CD4-positive, alpha-beta T cell (primary cell): ENCODE measurements at places on chromosomes 11 and 22.

- peak; percentile 36 for DNase-seq
Measured at GRCh38 chr11:75583718-75584658, 21.9 kb downstream of the SERPINH1 start.

DNA sequence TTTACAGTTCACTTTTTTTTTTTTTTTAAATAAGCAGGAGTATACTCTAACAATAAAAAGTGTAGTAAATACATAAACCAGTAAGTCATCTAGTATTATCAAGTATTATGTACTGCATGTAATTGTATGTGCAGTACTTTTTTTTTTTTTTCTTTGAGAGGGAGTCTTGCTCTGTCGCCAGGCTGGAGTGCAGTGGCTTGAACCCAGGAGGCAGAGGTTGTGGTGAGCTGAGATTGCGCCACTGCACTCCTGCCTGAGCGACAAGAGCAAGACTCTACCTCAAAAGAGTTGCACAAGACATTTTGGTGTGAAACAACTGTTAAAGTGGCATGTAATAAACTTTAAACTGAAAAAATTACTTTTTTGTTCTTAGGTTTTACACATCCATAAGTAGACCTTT lies 16.7 kb downstream of the BCL2L13 start:
- no peak for DNase-seq

GRCh38 chr22:32389685-32390084 lies 22.4 kb downstream of the RTCB start:
- no peak for DNase-seq

DNA sequence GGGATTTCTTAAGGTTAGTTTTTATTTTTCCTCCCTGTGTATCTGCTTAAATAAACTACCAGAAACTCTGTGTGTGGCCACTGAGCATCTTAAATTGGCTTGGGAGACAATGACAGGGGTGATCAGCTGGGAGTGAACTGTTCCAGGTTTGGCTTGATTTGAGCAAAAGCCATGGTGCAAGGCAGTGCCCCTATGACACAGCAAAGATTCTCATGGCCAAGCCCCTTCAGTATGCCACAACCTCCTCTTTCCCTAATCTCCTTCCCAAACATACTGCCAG lies 370.5 kb downstream of the SOX6 start:
- no peak for DNase-seq

DNA sequence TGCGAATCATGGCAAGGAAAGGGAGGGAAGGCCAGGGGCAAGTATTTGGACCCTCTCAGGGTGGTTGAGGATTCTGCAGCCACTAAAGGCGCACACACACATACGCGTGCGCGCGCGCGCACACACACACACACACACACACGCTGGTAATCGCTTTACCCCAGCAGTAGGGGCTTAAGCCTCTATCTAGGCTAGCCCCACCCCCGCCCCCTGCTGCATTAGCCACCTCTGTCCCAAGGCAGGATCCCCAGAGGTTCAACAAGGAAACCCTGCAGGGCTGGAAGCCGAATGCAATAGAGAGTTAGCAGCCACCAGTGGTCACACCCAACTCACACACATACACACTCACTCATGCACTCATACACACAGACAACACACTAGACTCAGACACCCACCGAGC lies 28.6 kb upstream of the ELFN2 start:
- DNase-seq = no peak

GRCh38 chr11:130761560-130762220 lies 154.6 kb downstream of the SNX19 start:
- DNase-seq = no peak

DNA sequence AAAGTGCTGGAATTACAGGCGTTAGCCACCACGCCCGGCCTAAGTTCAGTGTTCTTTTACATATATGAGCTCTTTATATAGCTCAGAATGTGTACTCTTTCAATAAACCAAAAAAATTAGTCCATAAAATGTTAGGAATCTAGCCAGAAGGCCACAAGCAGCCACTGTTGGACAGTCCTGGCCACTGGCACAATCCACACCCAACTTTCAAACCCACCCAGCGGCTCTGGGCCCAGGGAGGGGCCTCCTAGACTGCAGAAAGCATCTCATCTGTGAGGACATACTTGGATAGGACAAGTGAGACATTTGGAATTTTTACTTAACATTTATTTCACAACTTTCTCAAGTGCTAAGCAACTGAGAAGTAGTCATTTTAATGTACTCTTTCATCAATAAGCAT lies 6.4 kb downstream of the PACSIN2 start:
- no peak for DNase-seq

GRCh38 chr11:104161751-104162450 lies 2.0 kb downstream of the PDGFD start:
- DNase-seq = no peak

DNA sequence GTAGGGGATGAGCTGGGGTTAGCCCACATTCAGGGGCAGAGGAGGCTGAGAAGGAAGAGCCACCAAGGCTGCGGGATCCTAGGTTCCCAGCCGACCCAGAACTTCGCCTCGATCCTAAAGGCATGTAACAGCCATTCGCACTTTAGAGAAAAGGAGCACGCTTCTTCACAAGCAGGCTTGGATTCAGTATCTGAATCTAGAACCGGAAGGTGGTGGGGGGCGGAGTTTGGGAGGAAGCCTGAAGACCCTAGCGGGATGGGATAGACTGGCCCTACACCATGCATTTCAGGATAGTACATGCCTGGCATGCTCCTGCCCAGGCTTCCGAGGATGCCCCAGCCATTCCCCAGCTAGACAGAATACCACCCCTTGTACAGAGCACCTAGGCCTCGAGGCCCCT lies 4.4 kb downstream of the SCARF2 start:
- no peak for DNase-seq

DNA sequence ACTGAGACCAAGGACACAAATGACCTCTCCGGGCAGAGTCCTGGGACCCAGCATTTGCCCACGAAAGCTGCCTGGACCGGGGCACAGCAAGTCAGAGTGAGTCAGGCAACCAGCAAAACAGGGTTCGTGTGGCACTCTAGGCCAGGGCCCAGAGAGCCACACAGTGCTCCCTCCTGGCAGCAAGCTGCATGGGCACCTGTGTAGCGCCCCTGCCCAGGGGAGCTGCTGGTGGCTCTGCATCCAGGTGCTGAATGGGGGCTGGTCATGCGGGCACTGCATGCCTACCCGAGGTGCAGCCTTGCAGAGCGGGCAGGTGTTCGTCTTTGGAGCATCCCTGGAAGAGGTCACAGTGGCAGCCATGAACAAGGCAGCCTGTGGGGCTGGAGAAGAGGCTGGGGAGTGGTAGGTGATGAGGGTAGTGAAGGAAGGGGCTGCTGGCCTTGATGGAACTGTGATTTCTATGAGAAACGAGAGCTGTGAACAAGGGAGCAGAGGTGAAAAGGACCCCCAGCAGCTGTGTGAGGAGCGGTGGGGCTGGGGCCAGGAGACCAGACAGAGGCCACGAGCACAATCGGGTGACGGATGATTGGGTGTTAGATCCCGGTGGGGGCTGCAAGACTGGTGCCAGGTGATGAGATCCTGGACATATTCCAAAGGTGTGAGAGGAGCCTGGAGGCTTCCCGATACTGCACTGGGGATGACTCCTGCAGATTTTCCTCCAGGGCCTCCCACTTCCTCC lies 63.3 kb downstream of the DGCR2 start:
- no peak for DNase-seq

GRCh38 chr11:77093987-77094840 lies 8.4 kb upstream of the OMP start:
- no peak for DNase-seq

DNA sequence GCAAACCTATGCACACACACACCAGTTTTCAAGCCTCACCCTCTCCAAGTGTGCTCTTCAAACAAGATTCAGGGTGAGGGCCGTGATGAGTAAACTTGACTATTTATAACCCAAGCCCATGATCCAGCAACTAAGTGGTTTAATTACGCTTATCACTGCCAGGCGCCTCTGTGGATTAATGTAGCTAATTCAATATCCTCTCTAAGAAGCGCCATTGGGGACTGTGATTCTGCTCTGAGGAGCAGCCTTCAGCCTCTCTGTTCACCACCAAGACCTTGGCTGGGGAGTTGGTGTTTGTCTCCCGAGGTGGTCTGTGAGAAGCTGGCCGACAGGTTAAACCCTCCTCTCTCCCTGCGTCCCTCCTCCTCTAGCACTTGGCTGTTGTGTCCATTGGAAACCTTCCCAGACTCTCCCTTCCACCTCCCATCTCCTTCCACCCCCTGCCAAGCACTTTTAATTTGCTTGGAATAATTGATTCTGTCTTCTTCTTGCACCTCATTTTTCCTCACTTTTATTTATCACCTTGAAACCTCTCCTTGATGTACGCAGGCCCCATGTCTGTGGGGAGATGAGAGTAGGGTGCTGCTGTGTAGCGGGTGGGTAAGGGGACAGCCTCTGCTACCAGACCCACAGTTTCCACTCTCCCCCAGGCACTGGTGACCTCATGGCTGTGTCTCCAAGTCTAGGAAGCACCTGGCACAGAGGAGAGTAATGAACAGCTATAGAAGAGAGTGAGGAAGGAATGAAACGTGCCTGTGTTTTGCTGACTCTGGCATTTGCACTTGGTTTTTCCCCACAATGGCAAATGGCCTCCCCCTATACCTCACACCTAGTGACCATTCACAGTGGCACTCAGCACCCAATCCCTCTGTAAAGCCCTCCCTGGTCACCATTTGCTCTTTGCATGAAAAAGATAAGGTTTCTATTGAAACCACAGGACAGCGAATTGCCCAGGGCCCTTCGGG lies 236.6 kb downstream of the GRIK4 start:
- no peak for DNase-seq

- no peak for DNase-seq
Measured at GRCh38 chr11:47539681-47540039, 13.3 kb downstream of the CELF1 start.

GRCh38 chr22:22938672-22939587 lies 51.3 kb downstream of the IGLL5 start:
- no peak for DNase-seq

DNA sequence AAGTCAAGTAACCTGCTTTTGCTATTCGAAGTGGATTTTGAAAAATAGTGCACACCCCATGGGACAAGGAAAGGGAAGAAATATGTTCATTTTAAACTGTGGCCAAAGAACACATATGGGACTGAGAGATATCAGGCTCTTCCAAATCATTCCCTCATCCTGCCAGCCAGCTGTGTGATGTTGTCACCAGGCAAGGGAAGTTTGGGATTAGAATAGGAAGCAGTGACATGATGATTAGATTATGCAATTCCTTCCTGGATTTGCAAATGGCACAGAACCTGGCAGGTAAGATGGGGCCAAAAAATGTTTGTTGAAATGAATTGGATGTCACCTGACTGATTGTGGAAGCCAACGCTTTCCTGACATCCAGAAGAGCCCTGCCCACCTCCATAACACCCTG lies 4.9 kb upstream of the SCN3B start:
- DNase-seq = no peak

DNA sequence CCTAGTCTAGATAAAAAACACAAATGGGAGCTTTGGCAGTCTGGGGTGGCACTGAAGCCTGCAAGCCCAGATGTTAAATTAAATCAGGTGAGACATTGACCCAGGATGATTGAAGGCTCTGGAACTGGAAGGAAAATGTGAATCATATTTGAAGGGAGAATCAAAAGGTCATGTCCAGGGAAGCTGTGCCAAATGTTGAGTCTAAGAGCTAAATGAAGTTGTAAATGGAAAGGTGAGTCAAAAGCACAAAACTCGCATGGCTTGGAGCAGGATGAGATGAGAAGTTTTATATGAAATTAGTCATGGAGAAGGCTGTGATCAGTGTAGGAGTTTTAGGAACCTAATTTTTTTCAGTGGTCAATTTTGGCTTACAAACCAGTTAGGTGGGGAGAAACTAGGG lies 301.1 kb downstream of the BLID start:
- DNase-seq = no peak

DNA sequence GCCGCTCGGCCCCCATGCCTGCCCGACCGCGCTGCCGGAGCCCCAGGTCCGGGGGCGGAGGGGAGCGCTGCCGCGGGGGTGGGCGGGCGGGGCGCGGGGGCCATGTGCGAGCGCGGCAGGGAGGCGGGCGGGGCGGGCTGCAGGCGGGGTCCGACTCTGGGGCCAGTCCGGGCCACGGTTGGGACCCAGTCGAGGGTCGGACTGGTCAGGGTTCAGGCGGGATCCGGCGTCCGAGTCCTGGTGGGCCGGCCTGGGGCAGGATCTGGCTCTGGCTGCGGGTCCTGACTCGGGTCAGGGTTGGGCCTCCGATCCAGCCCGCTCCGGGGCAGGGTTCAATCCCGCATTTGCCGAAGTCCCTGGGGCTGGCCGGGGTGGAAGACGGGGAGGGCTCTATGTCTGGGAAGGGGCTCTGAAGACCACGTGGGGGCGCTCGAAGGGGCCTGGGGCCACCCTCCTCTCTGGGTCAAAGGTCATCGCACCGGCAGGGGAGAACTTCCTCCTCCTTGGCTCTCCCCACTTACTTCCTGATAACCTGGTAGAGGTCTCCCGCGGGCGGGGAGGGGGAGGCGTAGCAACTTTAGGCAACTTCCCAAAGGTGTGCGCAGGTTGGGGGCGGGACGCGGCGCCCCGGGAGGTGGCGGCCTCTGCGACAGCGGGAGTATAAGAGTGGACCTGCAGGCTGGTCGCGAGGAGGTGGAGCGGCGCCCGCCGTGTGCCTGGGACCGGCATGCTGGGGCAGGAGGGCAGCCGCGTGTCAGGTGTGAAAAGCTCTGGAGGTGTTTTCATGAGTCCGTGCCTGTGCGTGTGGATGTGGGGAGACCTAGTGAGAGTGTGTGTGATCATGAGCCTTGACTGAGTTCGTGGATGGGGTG lies 603 bp downstream of the ESRRA start:
- DNase-seq = peak; percentile 50

GRCh38 chr11:93131709-93132108 lies 66.1 kb downstream of the SLC36A4 start:
- no peak for DNase-seq

DNA sequence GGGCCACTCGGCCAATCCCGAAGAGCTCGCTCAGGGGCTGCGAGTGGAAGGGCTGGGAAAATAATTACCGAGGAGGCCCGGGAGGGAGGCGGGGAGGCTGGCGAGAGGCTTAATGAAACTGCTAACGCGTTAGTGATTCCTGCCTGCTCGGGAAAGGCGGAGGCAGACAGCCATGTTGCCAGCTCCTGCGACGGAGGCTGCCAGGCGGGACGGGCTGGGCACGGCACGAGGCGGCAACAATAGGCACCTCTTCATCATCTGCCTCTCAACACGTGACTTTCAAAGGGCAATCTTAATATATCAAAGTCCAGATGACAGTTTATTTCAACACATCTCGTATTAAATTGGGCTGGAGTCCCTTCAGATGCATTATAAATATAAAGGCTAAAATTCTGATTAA lies 68.0 kb upstream of the TCF20 start:
- DNase-seq = no peak

GRCh38 chr11:33320016-33320813 lies 63.0 kb downstream of the HIPK3 start:
- no peak for DNase-seq

- DNase-seq = no peak
Measured at GRCh38 chr11:73274722-73275380, 2.7 kb downstream of the P2RY6 start.

DNA sequence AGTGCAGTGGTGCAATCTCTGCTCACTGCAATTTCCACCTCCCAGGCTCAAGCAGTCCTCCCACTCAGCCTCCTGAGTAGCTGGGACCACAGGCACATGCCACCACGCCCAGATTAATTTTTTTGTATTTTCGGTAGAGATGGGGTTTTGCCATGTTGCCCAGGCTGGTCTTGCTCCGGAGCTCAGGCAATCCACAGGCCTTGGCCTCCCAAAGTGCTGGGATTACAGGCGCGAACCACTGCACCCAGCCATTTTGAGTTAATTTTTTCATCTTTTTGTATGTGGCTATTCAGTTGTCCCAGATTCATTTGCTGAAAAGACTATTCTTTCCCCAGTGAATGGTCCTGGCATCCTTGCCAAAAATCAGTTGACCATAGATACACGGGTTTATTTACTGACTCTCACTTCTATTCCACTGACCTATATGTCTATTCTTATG lies 63.6 kb downstream of the MAPK1 start:
- DNase-seq = no peak

- DNase-seq = no peak
Measured at GRCh38 chr11:11387622-11388305, 34.7 kb upstream of the CSNK2A3 start.
